ENCODE measurements at places on chromosomes 5 and 9. TPM values are rescaled to one million over a fixed set of nuclear protein-coding genes. Genes with fewer than 3 reads are reported as not detected.

GRCh38 chr5:68066277-68066955 is 149.1 kb upstream of the PIK3R1 start:
- no peak for DNase-seq

GRCh38 chr9:132798817-132799790 is 79.0 kb downstream of the AK8 start:
- no peak for DNase-seq

DNA sequence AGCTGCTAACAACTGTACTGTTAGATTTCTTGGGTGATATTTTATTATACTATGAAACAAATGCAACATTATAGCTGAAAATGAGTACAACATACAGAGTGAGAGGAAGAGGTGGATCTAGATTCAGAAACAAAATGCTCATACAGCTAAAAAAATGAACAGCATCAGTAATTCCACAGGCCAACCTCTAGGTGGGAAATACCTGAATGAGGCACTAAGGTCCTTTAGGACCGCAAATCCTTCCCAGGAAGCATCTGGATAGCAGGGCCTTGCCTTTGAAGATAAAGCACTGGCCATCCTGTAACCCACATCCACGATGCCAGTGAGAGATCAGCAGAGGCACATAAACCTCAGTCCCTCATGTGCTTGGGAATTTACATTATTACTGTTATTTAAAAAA is 310.8 kb downstream of the YTHDC2 start:
- no peak for DNase-seq

GRCh38 chr9:137252555-137253506 is 1.7 kb downstream of the STPG3 start:
- no peak for DNase-seq

The TRIM7 gene
- not detected for total RNA-seq

The IFNK gene
- not detected for total RNA-seq

DNA sequence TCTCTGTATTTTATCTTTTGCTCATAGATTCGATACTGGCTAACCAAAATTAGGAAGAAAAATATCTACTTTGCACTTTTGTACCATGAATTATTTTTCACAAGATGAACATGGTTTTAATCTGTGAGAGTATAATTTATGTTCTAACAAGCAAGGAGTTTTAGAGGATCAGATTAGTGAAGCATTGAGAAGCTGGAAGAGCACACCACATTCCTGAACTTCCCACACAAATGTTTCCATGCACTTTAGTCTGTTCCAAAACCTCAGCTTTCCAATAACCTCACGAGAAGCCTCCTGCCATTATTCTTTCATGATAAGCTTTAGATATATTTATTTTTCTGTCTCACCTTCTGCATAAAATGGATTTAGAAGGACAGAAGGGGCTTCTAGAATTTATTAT is 98.7 kb upstream of the MPDZ start:
- DNase-seq = no peak

DNA sequence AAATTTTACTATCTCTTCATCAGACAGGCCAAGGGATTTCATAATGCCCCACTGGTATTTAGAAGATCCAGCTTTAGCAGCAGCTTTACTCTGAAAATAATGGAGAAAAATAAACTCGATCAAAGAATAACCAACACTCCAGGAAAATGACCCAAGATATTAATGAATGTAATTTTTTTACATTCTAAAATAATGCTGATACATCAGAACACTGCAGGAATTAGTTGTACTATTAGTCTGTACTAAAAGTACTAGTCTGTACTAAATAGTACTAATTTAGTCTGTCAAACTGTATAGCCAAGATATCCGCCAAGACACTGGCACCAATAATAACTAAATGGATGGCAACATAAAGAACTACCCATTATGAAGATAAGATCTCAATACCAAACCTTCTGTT is 18.1 kb downstream of the LARS1 start:
- no peak for DNase-seq

GRCh38 chr5:58761407-58761806 is 178.5 kb downstream of the RAB3C start:
- no peak for DNase-seq

DNA sequence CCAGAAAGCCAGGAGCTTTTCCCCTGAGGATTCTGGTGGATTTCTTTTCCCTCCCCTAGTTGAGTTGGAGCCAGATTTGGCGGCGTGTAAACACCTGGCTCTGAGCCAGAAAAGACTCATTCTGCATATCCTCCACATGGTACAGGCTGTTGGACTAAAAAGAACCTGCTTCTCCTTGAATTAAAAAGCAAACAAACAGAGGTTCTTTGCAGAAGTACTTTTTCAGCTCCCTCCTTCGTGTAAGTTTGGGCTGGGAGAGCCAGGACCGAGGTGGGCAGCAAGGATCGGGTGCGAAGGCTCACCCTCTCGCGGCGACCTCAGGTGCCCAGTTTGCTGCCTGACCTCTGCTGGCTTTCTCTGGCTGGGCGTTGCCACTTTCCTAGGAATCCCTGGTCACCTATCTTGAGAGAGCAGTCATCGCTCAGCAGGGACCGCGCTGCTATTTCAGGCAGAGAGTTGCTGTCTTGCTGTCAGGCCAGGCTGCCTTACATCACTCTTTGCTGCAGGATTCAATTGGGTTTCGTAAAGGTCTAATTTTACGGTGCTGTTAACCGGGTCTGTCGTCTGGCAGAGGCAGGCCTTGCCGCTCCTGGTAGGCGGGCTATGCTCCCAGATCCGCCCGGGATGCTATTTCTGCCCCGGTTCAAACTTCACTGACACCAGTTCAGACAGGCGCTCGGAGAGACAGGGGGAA is 3.2 kb downstream of the PAPPA start:
- peak; percentile 22 for DNase-seq

The RAPGEF6 gene
- total RNA-seq = 16.9 TPM

DNA sequence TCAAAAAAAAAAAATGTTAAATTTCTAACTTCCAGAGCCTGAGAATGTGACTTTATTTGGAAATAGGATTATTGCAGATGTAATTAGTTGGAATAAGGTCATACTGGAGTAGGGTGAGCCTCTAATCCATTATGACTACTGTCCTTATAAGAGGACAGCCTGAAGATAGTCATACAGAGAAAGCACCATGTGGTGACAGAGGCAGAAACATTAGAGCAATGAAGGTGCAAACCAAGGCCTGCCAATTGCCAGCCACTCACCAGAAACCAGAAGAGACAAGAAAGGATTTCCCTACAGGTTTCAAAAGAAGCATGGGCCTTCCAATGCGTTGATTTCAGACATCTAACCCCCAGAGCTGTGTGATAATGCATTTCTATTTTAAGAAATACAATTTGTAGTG is 659.2 kb upstream of the CHD1 start:
- DNase-seq = no peak
